ENCODE measurements at places on chromosomes 1 and 21.
A peak's percentile ranks its signal among the peaks of the same experiment; 100 is the strongest.

- no peak for DNase-seq
Observed at GRCh38 chr21:42509244-42509643, 4.4 kb upstream of the SLC37A1 start.

- peak; percentile 61 for DNase-seq
Observed at GRCh38 chr21:27104846-27105431, 138.1 kb upstream of the ADAMTS5 start.

DNA sequence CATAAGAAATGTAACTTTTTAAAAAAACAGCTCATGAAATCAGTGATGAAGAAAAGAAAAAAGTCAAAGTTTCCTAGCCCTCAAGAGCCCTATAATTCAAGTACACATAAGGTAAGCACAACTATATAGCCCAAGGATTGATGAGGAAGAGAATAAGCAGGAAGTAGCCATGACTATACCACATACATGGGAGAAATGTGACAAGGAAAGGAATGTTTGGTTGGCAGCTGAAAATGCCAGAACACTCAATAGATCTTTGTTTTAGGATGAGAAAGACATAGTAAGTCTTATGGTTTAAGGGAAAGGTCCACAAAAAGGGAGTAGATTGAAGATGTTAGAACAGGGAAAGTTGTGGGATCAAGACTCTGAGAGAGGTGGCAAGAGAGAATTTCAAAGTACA is 5.7 kb downstream of the DOCK7 start:
- DNase-seq, result no peak

DNA sequence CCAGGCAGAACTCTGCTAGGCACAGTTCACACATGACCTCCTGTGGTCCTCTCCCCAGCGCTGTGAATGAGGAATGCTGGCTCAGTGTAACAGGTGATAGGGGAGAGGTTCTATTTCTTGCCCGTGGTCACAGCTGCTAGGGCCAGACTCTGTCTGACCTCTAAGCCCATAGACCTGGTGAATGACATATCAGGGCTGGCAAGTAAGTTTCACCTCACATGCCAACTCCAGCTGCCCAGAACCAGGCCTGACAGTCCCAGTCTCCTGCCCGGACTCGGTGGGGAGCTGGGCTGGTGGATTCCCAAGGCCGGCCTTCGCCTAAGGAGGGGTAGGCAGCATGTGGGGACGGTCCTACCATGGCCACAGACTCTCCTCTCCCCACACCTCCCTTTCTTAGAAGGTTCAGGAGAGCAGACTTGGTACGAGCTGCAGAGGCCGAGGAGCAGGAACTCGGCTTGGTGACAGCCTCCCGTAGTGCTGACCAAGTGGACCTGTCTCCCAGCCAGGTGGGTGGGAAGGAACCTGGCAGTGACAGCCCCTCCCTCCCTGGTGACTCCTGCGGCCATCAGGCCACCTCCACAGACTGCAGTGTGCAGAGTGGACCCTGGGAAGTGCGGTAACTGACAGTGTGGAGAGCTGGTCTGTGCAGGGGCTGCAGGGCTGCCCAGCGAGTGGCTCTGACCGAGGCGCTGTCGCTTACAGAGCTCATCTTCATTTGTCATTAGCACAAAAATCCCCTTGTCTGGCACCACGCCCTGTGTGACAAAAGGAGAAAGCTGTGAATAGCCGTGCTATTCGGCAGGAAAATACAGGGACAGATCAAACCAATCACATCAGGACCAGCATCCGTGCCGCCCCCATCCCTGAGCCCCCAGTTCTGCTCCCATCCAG is 74.6 kb downstream of the SCCPDH start:
- no peak for DNase-seq

DNA sequence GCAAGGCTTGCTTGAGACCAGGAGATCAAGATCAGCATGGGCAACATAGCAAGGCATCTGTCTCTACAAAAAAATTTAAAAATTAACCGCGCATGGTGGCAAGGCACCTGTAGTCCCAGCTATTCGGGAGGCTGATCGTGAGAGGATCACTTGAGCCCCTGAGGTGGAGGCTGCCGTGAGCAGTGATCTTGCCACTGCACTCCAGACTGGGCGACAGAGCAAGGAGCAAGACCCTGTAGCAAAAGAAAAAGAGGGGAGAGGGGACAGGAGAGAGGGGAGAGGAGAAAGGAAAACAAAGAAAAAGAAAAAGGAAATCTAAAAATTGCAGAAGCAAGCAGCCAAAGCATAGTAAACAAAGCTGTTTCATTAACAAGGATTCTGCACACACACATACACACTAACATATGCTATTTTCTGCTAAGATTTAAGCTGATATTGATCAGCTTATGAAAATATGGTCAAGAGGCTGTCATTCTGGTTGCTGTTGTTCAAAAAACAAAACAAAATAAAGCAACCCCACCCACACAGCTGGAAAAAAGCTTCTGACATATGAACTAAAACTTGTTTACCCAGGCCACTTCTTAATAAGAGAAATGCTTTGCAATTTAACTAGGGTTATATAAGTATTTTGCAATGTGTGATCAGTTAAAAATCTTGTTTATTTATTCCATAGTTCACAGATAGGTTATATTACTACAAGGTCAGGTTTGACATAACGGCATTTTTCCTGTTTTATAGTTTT is 1.8 kb downstream of the ARNT start:
- DNase-seq, result peak; percentile 23

- no peak for DNase-seq
Observed at GRCh38 chr1:183002267-183002666, 21.0 kb upstream of the LAMC1 start.

DNA sequence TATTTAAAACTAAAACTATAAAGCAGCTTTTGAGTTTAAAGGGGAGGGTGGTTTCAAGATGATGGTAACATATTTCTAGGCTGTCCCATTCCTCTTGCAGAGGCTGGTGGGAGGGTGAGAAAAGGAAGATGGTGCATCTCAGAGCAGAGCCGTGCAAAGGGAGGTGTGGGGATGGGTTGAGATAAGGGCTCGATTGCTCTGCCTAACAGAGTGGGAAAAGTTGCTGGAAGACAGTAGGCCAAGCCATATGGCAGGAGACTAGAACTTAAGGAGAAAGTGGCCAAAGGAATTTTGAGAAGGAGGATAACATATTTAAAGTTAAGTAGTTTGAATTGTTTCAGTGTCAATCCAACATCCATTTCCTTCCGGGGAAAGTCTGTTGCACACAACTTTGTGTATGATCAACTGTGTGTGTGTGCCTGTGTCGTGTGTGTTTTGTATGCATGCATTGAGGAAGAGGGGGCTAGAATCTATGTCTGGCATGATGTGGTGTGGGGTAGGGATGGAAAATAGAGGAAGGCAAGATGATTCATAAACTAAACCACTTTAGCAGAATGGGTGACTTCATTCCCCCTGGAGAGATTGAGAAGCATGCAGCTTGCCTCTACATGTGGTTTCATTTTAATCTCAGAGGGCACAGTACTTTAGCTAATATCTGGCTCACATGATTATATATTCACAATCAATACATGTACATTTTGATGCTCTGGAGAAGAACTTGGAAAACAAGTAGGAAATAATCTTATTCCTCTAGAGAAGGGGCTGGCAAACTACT is 145.0 kb upstream of the DNAH14 start:
- peak; percentile 64 for DNase-seq

DNA sequence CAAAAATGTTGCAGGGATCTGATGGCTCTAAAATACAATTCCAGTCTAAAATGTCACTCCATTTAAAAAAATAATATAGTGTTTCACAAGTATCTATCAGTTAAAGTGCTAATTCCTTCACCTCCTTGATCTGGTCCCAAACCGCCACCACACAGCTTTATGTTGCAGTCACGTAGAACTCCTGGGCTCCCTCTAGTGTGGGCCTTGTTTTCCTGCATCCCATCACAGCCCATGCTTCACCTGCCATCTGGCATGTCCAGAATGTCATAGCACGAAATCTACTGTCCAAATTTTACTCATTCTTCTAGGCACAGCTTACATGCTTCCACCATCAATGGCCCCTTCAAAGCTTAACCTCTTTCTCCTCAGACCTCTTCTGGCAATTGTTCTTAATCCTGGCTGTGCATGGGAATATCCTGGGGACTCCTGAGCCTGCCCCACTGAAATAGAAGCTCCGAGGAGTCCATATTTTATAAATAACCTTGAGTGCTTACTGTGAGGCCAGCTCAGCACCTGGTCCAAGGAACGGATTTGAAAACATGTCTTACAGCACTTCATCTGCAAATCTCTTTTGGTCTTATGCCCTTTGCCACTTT is 15.5 kb downstream of the FYB2 start:
- no peak for DNase-seq

DNA sequence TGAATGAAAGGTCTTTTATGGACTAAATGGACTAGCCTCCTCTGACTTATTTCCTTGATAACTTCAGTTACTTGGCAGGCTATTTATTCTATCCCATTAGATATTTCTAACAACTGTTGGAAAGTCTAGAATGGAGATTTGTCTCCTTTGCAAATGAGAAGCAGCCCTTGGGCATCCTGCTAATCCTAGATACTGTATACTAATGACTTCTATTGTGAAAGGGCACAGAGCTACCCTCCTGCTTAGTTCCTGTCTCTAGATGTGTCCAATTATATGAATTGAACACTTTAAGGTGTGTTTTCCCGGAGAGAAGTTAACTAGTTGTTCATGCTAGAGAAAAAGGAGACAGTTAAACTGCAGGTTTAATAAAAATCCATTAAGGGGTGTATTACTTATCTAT is 10.2 kb upstream of the NCMAP start:
- no peak for DNase-seq

DNA sequence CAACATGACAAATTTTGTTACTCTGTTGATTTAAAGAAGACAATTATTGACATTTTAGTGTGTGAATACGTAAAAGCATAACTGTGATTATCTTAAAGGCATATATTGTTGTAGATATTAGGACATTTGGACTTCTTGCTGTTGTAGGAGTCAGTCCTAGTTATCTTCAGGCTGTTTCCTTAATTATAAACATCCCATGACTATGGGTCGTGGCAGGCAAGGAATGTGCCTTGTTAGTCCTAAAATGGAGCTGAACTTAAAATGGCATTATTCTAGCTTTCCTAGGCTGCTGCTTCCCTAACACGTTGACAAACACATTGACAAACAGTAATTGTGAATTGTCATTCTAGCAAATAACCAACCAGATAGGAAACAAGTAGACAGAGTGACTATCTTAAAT is 4.4 kb upstream of the MPZL1 start:
- peak; percentile 45 for DNase-seq

DNA sequence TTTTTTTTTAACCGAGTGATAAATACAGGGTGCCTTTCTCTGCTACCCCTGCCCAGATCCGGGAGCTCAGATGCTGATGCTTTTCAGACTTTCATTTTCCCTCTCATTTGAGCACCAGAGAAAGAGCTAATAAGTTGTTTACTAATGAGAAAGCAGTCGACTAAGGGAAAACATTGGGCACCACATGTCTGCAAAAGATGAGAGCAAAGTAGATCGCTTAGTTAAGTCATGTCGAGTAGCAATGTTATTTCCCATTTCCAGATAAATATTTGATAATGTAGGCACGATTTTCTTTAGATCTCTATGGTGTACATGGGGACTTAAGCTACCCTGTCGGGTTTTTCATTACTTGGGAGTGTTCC is 1.2 kb downstream of the PKN2 start:
- DNase-seq, result no peak

- DNase-seq, result no peak
Observed at GRCh38 chr1:180266275-180267210, 36.5 kb downstream of the LHX4 start.

DNA sequence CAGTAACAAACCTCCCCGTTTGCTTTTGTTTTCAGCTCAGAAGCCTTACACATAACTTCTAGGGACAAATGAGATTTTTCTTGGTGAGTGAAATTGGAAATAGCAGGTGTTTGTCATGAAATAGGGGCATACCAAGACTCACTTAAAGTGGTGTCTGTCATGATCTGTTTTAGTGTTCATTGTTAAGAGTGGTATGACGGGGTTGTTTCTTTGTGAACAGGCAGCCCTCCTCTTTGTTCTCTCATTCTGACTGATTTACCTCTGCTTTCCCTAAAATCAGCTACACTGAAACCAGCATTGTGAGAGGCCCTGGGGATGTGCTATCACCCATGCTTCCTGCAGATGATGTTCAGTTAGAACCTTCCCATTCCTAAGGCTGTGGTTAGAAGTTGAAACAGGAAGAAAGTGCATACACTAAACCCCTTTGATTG is 2.5 kb upstream of the ERO1B start:
- DNase-seq, result no peak

- no peak for DNase-seq
Observed at GRCh38 chr1:21280482-21280881, 9.8 kb downstream of the ECE1 start.

- peak; percentile 64 for DNase-seq
Observed at GRCh38 chr1:48916130-48917069, 139.7 kb upstream of the BEND5 start.

DNA sequence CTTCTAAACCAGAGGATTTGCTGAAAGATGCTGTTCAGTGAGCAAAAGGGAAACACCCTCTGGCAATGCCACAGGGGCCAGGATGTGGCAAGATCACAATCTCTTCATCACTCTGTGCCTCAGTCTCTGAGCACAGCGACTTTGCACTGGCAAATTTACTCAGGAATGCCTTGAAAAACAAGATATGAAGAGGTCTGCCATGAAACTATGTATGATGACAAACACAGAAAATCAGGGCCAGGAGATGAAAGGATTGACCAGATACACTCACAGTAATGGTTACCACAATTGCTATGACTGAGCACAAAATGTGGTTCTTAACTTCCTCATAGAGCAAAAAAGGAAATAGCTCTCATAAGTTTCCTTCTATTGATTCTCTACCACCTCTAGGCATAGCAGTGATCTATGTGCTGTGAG is 5.8 kb downstream of the TTC13 start:
- DNase-seq, result no peak

GRCh38 chr1:54105080-54105479 is 47.7 kb downstream of the CDCP2 start:
- no peak for DNase-seq

GRCh38 chr21:42564561-42564971 is 50.9 kb downstream of the SLC37A1 start:
- no peak for DNase-seq

GRCh38 chr21:38439426-38439825 is 58.9 kb downstream of the ERG start:
- DNase-seq, result no peak

- no peak for DNase-seq
Observed at GRCh38 chr21:32757804-32758203, 13.8 kb downstream of the PAXBP1 start.

DNA sequence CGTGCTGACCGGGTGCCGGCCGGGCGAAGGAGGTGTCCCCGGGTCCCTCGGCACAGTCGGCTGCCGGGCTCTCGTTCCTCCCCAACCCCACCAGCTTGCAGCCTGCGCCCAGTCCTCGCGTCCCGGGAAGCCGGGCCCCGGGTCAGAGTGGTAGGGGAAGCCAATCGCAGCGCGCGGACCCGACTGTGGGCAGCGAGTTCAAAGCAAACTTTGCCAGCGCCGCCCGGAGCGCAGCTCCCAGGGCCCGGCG is 328 bp downstream of the MYCL start:
- no peak for DNase-seq

- DNase-seq, result no peak
Observed at GRCh38 chr1:225973158-225973557, 26.0 kb downstream of the SDE2 start.
